Body of pancreas (tissue), 4 donors: ENCODE measurements at places on chromosomes 16 and 17. TPM values are rescaled to one million over a fixed set of nuclear protein-coding genes. Genes with fewer than 3 reads are reported as not detected.

ST6GALNAC2 gene
- total RNA-seq, result 6.9 TPM

NLRC3 gene
- total RNA-seq, result 0.78 TPM

GPR139 gene
- not detected for total RNA-seq

PRSS8 gene
- 75.5 TPM for total RNA-seq

STH gene
- total RNA-seq, result not detected

NLGN2 gene
- 6.3 TPM for total RNA-seq

- H3K27me3 ChIP-seq, result no peaks in the 10 kb centered on the region
- H3K4me1 ChIP-seq, result no peaks in the 10 kb centered on the region
- H3K36me3 ChIP-seq, result no peaks in the 10 kb centered on the region
- no peak overlapping the region for H3K4me3 ChIP-seq
- no peak overlapping the region for H3K27ac ChIP-seq
These were observed 62.9 kb upstream of the AMZ2 start for GRCh38 chr17:68184816-68185436.

DNA sequence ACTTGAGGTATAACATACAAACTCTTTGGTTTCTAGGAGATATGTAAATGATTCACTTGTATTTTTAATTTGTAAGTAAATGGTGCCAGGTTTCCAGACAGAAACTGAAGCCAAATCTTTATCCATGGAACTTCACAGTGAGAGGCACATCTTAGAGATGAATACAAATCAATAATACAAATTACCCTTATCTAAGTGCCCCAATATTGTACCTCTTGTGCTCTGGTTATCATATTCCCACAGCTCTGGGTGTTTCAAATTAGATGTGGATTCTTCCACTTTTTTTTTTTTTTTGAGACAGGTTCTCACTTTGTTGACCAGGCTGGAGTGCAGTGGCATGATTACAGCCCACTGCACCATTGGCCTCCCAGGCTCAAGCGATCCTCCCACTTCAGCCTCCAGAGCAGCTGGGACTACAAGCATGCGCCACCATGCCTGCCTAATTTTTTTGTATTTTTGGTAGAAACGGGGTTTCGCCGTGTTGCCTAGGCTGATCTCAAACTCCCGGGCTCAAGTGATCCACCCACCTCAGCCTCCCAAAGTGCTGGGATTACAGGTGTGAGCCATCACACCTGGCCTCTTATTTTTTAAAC, 38.0 kb upstream of the DHX40 start:
- no peak overlapping the region for H3K27ac ChIP-seq
- no peaks in the 10 kb centered on the region for H3K27me3 ChIP-seq
- no peaks in the 10 kb centered on the region for H3K4me1 ChIP-seq
- H3K36me3 ChIP-seq, result no peaks in the 10 kb centered on the region

DNA sequence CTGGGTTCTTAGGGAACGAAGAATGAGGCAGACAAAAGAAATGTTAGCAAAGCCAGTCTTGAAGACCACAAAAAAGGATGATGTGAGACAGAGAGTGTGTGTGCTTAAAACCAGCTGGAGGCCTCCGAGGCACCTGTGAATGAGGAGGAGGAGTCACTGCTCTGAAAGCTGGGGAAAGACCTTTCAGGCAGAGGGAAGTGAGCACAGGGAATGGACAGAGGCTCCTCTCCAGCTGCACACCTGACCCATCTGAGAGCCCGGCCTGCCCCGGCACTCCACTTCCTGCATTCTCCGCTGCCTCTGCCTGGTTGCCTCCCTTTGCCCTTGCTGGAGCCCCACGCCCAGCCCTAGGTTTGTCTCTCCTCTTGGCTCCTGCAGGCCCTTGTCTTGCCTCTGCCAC, 55.2 kb upstream of the SREBF1 start:
- H3K27me3 ChIP-seq, result no peaks in the 10 kb centered on the region
- no peak for DNase-seq
- no peak overlapping the region for H3K4me3 ChIP-seq
- H3K4me1 ChIP-seq, result no peaks in the 10 kb centered on the region

DNA sequence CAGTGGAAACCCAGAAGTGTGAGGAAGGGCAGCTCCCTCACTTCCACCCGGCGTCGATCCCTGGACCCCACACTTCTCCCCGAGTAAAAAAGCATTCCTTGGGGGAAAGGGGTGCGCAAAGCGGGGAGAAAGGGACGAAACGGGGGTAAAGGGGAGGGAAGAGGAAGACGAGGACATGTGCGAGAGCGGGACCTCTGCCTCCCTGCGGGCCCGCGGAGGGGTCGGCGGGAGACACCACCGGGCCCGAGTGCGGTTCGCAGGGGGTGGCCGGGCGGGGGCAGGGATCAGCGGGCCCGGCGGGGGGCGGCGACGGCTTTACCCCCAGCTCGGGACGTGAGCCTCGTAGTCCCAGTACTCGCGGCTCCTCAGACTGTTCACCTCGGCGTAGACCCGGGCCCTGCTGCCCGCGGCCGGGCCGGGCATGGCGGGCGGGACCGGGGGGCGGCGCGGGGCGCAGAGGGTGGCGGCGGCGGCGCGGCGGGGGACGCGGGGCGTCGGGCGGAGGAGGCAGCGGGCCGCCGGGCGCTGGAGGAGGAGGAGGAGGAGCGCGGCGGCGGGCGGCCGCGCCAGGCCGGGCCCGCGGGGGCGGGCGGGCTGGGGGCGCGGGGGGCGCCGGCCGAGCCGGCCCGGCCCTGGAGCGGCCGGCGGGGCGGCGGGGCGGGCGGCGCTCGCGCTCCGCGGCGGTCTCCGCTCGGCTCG, 443 bp downstream of the CSNK2A2 start:
- H3K36me3 ChIP-seq, result no peaks in the 10 kb centered on the region
- no peak for DNase-seq
- H3K4me1 ChIP-seq, result peaks cover 18% of the 10 kb centered on the region
- H3K4me3 ChIP-seq, result peak overlapping the region; percentile 55
- no peaks in the 10 kb centered on the region for H3K27me3 ChIP-seq

DNA sequence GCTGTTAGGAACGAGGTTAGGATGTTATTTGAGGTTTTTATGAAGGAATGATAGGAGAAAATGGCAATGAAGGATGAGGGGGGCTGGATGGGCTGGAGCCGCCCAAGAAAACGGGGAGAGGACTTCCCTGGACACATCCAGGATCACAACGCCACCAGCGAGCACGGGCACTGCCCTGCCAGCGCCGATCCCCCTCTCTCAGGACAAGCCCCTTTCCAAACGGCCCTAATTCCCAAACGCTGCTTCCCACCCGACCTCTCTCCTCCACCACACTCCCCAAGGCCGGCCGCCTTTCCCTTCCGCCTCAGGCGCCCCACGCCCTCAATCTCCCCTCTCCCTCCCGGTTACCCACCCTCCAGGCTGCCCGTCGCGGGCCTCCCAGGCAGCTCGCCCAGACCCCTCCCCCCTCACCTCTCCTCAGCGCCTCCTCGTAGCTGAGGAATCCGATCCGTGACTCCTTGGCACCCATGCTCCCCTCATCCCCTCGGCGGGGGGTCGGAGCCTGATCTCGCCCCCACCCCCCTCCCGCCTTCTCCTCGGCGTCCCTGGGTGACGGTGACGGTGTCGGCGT, 377 bp downstream of the USP32 start:
- H3K27ac ChIP-seq, result peak overlapping the region; percentile 90
- no peak for DNase-seq
- H3K36me3 ChIP-seq, result no peaks in the 10 kb centered on the region

GRCh38 chr17:14513835-14514234, 213.0 kb downstream of the HS3ST3B1 start:
- no peak overlapping the region for H3K27ac ChIP-seq
- no peak overlapping the region for H3K4me3 ChIP-seq
- H3K4me1 ChIP-seq, result no peaks in the 10 kb centered on the region

DNA sequence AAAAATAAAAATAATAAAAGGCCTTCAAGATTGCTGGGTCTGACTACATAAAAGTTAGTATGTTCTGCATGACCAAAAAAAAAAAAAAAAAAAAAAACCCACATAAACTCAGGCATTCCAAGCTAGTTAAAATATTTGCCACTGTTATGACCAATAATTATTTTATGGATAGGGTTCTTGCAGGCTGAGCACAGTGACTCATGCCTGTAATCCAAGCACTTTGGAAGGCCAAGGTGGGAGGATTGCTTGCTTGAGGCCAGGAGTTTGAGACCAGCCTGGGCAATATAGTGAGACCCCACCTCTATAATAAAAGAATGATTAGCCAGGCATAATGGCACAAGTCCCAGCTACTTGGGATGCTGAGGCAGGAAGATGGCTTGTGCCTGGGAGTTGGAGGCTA, 8.1 kb downstream of the SCNN1B start:
- H3K27me3 ChIP-seq, result no peaks in the 10 kb centered on the region
- no peaks in the 10 kb centered on the region for H3K4me1 ChIP-seq
- no peak overlapping the region for H3K27ac ChIP-seq
- no peak for DNase-seq

GRCh38 chr16:23131931-23132621, 17.2 kb downstream of the USP31 start:
- no peaks in the 10 kb centered on the region for H3K36me3 ChIP-seq
- H3K27ac ChIP-seq, result no peak overlapping the region
- no peak overlapping the region for H3K4me3 ChIP-seq
- H3K4me1 ChIP-seq, result peaks cover 20% of the 10 kb centered on the region
- no peaks in the 10 kb centered on the region for H3K27me3 ChIP-seq

GRCh38 chr16:30903002-30903401, 6.6 kb downstream of the CTF1 start:
- no peak overlapping the region for H3K27ac ChIP-seq
- DNase-seq, result no peak
- no peaks in the 10 kb centered on the region for H3K27me3 ChIP-seq
- no peaks in the 10 kb centered on the region for H3K36me3 ChIP-seq
- peaks cover 20% of the 10 kb centered on the region for H3K4me1 ChIP-seq

DNA sequence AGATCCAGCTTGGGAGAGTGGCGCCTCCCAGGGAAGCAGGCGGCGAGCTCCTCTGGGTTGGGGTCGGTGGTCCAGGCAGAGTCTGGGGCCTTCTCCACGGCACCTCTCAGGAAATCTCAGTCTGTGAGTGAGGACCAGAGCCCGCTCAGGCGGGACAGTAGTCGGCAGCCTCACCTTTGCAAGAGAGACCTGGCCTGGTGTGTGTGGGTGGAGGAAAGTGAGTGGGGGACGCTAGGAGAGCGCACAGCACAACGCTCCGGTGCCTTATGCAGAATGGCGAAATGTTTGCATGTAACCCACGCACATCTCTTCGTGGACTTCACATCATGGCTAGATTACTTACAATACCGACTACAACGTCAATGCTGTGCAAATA, 2.2 kb downstream of the AHSP start:
- no peak for DNase-seq
- H3K27me3 ChIP-seq, result no peaks in the 10 kb centered on the region
- no peak overlapping the region for H3K4me3 ChIP-seq
- H3K4me1 ChIP-seq, result peaks cover 8% of the 10 kb centered on the region
- no peaks in the 10 kb centered on the region for H3K36me3 ChIP-seq

DNA sequence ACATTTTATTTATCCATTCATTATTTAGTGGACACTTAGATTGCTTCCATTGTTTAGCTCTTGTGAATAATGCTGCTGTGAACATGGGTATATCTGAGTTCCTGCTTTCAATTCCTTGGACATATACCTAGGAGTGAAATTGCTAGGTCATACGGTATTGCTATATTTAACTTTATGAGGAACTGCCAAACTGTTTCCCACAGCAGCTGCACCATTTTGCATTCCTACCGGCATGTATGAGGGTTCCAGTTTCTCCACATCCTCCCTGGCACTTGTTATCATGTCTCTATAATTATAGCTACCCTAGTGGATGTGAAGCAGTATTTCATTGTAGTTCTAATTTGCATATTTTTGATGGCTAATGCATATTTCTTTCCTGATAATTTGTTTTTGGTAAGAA, 23.7 kb upstream of the DRG2 start:
- no peak overlapping the region for H3K4me3 ChIP-seq
- H3K27ac ChIP-seq, result no peak overlapping the region
- H3K4me1 ChIP-seq, result no peaks in the 10 kb centered on the region
- no peak for DNase-seq

DNA sequence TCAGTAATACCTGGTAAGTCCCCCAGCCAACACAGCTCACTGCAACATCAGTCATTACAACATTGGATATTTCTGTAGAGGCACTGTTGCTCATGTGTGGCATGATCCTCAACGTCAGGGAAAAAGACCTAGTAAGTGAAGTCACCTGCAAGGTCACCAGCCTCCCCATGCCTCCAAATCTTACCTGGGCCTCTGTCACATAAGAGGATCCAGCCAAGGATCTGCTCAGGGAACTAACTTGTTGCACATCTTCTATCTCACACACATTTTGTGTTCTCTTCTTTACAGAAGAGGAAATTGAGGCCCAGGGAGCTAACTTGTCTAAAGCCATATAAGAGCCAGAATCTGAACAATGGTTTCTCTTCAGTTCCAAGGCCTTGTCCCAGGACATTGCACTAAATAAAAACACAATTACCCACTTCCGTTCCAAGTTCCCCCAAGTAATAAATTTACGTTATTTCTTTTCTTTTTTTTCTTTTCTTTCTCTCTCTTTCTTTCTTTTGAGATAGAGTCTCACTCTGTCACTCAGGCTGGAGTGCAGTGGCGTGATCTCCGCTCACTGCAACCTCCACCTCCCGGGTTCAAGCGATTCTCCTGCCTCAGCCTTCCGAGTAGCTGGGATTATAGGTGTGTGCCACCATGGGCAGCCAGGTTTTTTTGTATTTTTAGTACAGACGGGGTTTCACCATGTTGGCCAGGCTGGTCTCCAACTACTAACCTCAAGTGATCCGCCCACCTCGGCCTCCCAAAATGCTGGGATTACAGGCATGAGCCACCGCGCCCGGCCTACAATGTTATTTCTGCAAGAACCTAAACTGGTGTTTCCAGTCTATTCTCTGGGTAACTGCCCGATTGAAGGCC, 1.3 kb downstream of the SHMT1 start:
- H3K36me3 ChIP-seq, result no peaks in the 10 kb centered on the region
- peaks cover 13% of the 10 kb centered on the region for H3K4me1 ChIP-seq
- no peaks in the 10 kb centered on the region for H3K27me3 ChIP-seq
- no peak for DNase-seq

GRCh38 chr16:15855704-15856003, 1.2 kb downstream of the MYH11 start:
- H3K27ac ChIP-seq, result no peak overlapping the region
- no peaks in the 10 kb centered on the region for H3K36me3 ChIP-seq
- H3K4me1 ChIP-seq, result peaks cover 16% of the 10 kb centered on the region
- H3K27me3 ChIP-seq, result no peaks in the 10 kb centered on the region
- H3K4me3 ChIP-seq, result no peak overlapping the region
